NCI-H69 (cell line): ENCODE measurements at places on chromosomes 3 and 15.

GRCh38 chr3:142319094-142319493 lies 93.7 kb upstream of the GK5 start:
- DNase-seq = no peak

GRCh38 chr15:52749258-52749657 lies 40.9 kb downstream of the ONECUT1 start:
- peak; percentile 47 for DNase-seq

- no peak for DNase-seq
Observed at GRCh38 chr3:99287876-99288275, 350.5 kb upstream of the COL8A1 start.

- DNase-seq = no peak
Observed at GRCh38 chr3:120311863-120312794, 27.1 kb upstream of the GPR156 start.

- no peak for DNase-seq
Observed at GRCh38 chr15:67885861-67886260, 46.0 kb upstream of the RNU6-1 start.

GRCh38 chr3:100358413-100358812 lies 23.9 kb downstream of the NIT2 start:
- DNase-seq = no peak

DNA sequence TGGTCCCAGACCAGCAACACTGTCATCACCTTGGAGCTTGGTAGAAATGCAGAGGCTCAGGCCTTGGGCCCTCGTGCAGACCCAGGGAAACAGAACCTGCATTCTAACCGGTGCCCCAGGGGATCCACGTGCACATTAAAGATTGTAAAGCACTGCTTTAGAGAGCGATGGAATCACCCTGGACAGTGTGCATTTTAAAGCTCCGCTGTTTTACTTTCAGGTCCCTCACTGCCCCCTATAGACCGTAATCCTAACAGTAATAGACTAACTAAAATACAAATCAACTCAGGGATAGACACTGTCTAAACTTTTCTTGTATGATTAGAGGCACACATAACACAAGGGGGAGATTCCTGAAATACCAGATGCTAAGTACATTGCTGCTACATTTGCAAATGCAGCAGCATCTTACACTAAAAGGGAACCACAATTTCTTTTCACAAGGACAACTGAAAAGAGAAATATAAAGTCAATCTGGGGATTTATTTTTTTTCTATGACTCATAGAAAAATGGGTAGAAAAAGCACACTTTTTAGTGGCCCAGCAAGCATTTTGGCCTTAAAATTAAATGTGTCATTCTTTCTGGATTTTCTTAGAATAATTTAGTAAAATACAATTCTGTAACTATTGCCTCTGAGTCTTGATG lies 10.5 kb upstream of the SH3GL3 start:
- DNase-seq = peak; percentile 13

DNA sequence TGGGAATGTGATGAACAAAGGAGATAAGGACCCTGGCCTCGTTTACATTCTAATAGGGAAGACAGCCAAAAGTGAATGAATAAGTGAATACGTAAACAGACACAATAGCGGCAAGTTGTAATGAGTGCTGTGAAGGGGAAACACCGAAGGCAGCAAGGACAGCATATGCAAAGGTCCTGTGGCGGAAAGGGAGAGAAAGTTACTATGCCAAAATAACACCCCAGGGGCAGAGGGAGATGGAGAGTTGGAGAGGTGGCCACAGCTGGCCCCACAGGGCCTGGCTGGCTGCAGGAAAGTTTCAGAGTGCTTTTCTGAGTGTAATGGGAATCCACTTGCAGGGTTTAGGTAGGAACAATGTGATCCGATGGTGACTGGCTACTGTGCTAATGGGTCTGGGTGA lies 91.9 kb downstream of the SLCO3A1 start:
- no peak for DNase-seq

DNA sequence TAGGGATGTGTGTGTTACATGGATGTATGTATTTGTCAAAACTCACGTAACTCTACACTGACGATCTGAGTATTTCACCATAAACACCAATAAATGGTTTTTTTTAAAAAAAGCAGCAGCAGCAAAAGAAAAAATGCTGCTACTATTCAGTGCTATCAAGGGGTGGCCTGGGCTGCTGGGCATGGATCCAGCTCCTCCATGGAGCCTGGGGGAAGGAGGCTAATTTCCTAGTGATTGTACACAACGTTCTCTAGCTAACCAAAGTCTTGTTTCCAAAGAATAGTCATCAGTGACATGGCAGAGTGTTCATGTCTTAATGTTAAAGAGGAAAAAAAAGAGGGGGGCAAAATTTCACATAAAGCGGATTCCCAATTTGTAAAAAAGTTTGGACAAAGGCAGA lies 29.0 kb downstream of the POMGNT2 start:
- DNase-seq = no peak

- DNase-seq = no peak
Observed at GRCh38 chr3:186534113-186534669, 10.0 kb downstream of the CRYGS start.

DNA sequence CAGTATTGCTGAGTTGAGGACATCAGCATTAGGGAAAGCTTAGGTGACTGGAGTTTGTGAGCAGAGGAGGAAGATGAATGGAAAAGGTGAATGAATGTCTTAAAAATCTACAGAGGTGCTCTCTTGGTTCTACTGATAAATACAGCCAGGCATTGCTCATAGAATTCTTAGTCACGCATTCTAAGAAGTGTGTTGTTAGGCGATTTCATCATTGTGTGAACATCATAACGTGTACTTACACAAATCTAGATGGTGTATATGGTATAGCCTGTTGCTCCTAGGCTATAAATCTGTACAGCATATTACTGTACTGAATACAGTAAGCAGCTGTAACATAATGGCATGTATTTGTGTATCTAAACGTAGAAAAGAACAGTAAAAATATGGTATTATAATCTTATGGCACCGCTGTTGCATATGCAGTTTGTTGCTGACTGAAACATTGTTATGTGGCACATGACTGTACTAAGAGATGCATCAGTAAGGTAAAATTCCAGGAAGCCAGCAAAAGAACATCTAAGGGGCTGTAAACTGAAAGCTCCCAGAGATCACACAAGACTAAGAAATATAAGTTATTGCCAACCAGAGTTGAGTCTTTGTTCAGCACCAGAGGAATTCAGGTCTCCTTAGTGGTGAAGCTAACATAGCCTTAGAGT lies 42.9 kb upstream of the ASB14 start:
- DNase-seq = no peak

DNA sequence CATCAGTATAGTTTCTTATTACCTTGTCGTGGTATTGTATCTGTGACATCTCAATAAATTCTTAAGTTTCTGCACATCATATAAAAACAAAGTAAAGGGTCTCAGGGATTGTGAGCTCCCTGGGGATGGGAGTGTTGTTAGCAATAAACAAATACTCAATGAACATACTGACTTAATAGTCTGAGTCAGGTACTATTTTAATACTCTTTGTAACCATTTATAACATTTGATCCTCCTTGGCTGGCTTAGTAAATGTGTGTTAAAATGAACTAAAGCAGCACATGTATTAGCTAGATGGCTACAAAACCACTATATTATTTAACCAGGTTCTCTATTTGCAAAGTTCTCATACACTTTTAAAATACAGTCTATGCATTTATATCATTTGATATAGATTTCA lies 1.8 kb downstream of the ICE2 start:
- no peak for DNase-seq

- peak; percentile 81 for DNase-seq
Observed at GRCh38 chr15:57146506-57147201, 228.2 kb downstream of the TCF12 start.

DNA sequence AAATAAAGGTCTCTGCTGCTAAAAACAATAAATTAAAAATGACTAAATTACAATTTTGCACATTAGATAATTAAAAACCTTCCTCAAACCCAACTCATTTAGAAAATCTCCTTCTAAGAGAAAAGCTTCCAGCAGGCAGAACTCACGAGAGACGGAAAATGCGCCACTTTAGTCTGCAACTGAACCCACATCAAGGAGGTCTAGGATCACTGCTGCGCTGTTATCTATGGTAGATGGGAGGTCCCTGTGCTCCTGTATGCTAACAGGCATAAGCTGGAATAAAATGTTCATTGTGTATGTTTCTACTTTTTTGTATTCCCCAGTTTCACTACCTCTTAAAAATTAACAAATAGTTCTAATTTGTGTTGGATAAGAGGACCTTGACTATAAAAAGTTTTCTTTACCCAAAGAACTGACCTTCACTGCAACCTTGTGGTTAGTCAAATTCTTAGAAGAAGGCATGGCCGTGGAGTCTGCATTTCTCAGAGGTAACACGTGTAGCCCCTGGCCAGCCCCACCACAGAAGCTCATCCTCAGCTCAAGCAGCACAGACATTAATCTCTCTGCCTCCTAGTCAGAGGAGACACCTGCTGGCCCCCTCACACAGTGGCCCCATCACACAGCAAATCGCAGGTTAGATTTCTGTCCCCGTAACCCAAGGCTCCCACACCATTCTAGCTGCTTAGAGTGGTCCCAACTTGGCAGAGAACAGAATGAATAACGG lies 22.3 kb downstream of the STIMATE start:
- no peak for DNase-seq

DNA sequence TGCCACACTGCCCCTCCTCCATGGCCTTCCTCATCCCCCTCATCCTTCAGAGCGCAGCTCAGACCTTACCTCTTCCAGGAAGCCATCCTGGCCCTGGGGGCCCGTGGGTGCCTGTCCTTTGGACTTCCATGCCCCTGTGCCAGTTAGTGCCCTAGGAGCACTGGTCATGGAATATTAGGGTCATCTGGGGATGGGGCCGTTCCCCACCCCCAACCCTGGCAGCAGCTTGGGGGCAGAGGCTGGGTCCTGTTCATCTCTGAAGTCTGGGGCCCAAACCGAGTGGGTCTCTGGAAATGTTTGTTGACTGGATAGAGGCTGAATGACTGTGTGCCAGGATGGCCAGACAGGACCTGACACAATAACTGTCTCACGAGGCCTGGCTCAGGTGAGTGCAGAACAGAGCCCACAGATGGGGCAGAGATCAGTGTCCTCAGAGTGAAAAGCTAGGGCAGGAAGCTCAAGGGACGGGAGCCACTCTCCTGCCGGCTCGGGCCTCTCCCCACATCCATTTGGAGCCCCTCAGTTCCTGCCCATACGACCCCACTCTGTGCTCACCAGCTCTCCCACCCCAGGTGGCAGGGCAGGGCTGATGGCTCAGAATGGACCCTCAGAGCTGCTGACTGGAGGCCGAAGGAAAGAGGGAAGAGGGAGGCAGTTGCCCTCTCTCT lies 62.5 kb downstream of the TLE3 start:
- no peak for DNase-seq

GRCh38 chr3:106628407-106628806 lies 748.8 kb upstream of the CCDC54 start:
- peak; percentile 24 for DNase-seq
